ENCODE measurements at places on chromosomes 2 and 18.

GRCh38 chr2:213251618-213252017 lies 32.6 kb upstream of the SPAG16 start:
- no peak for DNase-seq

- DNase-seq: no peak
Measured at GRCh38 chr2:179443180-179443579, 178.5 kb upstream of the SESTD1 start.

GRCh38 chr18:22939649-22940048 lies 6.5 kb downstream of the RBBP8 start:
- no peak for DNase-seq

GRCh38 chr18:58915006-58915799 lies 50.5 kb downstream of the ZNF532 start:
- DNase-seq: no peak

- DNase-seq: no peak
Measured at GRCh38 chr18:76572518-76573247, 77.6 kb upstream of the ZNF516 start.

- DNase-seq: no peak
Measured at GRCh38 chr2:113755035-113755834, 1.2 kb downstream of the SLC35F5 start.

DNA sequence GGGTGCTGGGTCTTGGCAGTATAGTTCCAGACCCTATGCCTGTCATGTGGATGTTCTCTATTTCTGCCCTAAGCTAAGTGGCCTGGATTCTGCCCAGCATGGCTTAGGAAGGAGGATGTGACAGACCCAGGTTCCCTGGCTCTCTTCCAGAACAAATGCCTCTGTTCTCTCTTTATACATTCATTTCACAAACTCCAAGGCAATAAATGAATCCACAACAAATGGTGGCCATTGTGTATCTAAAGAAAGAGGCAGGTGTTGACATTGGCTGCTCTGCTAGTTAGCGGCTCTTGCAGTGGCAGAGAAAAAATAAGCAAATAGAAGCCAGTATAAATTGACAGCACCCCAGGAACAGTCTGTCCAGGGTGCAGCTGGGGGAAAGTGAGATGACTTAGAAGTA lies 298.6 kb downstream of the SUCLG1 start:
- no peak for DNase-seq

DNA sequence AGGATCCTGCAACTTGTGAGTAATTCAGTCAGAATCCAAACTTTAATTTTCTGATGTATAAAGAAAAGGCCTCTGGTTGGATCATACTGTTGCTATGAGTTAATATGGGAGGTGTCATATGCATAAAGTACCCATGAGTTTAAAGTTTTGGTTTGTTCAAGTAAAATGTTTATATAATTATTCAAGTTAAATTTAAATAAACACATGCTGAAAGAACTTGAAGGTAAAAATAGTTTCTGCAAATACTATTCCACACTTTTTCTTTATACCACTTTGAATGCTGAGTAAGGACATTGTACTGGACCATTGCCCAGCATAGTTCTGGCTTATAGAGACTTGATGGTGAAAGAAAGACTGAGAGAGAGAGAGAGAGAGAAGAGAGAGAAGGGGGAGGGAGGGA lies 30.7 kb downstream of the PKP4 start:
- DNase-seq: no peak

- no peak for DNase-seq
Measured at GRCh38 chr2:236171680-236172254, 3.6 kb upstream of the GBX2 start.

DNA sequence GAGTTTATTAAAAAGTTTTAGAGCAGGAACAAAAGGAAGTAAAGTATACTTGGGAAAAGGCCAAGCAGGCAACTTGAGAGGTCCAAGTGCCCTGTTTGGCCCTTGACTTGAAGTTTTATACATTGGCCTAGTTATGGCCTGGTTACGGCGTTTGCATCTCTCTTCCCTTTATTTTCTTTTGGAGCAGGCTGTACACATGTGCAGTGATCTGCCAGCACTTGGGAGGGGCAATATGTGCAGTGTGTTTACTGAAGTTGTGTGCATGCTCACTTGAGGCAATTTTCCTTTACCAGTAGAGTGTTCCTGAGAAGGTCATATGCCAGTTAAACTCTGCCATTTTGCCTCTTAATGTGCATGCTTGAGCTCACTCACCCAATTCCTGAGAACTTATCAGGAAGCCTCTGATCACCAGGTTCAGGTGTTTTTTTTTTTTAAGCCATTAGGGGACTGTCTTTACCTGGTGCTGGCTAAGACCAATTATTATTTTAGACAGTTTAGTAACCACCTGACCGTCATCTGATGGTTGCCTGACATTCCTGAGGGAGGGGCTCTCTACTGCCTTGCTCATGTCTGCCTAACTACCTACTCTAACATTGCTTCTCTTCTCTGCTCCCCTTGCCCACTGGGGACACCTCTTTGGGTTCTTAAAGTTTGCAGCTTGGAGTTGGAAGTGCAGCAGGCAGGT lies 48.0 kb downstream of the SCN2A start:
- no peak for DNase-seq

- DNase-seq: no peak
Measured at GRCh38 chr2:72778410-72778809, 47.4 kb downstream of the EXOC6B start.

- DNase-seq: no peak
Measured at GRCh38 chr18:77162580-77162979, 30.0 kb upstream of the MBP start.

- DNase-seq: no peak
Measured at GRCh38 chr2:144702051-144702450, 182.1 kb upstream of the ZEB2 start.

- no peak for DNase-seq
Measured at GRCh38 chr2:191399601-191400000, 154.4 kb downstream of the MYO1B start.

DNA sequence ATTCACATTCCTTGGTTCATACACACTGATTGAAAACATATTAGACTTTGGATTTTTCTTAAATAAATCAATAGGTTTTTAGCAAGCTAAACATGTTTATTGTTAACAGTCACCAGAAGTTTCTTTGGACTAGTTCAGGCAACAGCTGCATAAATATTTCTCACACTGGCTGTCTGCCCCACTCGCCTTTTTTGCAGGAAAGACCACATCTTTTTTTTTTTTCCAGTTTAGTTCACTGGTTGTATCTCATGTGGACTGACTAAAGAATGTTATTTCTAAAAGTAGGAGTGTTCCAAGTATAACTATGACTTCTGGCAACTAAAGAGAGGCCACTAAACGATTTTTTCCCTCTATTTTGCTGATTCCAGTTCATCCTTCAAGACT lies 31.1 kb downstream of the SLC40A1 start:
- no peak for DNase-seq

GRCh38 chr2:69831354-69831905 lies 2.0 kb downstream of the GMCL1 start:
- DNase-seq: no peak

- DNase-seq: no peak
Measured at GRCh38 chr2:32168513-32168912, 2.8 kb downstream of the SLC30A6 start.

- DNase-seq: no peak
Measured at GRCh38 chr2:99181624-99182000, 628 bp downstream of the MRPL30 start.

DNA sequence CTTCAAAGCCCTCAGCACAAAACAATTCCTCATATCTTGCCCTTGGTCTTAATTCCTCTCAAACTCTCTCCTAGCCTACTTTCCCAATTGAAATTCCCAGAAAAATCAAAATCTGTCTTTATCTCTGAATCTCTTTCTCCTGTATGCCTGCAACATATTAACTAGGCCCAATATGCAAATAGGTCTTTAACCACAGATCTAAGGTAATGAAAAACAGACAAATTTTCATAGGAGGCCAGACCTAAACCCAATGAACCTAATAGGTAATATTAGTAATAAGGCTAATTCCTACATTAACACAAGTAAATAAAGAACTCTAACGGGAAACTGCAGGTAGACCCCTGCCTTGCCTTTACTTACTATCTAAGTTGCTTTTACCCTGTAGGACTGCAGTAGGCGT lies 41.4 kb downstream of the WDR33 start:
- no peak for DNase-seq

DNA sequence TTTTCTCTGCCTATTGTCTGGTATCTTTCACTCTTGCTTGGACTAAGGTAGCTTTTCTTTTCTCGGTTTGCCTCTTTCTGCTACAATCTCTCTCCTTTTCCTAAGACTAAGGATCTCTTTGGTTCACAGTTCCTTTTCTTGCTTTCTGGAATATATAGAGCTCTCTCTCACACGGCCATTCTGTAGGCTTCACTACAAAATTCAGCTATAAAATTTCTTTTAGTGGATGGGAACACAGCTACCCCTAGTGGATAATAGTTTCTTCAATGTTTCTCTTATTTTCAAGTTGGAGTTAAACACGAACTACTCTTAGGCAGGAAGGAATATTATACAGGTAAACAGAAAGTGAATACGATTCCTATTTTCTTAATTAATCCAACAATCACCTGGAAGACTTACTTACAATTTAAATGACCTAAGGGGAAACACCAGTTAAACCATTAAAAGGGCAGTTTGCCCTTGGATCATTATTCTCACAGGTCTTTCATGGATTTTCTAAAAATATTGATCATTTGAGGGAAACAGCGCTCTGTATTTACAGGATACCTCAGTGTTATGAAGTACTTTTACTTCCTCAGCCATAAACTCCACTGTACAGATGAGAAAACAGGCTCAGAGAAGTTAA lies 140.5 kb downstream of the LRP2 start:
- no peak for DNase-seq

- DNase-seq: no peak
Measured at GRCh38 chr2:74441170-74441689, 507 bp downstream of the RTKN start.

DNA sequence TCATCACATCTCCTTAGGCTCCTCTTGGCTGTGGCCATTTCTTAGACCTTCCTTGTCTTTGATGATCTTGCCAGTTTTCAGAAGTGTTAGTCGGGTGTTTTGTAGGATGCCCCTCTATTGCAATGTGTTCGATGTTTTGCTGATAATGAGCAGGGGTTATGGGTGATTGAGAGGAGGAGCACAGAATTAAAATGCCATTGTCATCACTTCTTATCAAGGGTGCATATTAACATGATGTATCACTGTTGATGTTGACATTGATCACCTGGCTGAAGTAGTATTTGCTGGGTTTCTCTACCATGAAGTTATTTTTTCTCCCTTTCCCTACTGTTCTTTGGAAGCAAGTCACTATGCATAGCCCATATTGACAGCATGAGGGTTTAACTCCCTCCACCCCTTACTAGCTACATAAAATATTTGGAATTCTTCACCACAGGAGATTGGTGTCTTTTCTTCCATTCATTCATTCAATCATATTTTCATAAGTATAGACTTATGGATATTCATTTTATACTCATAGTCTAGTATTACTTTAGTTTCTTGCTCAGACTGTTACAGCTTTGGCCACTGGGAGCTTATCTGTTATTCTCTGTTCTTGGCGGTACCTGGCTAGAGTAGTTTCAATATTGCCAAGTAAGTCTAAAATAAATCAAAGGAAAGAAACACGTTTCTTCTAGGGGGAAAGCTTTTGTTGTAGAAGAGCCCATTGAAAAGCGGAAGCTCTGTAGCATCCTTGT lies 54.5 kb upstream of the TMEM87B start:
- no peak for DNase-seq

- no peak for DNase-seq
Measured at GRCh38 chr2:7852546-7852945, 829.3 kb upstream of the ID2 start.

DNA sequence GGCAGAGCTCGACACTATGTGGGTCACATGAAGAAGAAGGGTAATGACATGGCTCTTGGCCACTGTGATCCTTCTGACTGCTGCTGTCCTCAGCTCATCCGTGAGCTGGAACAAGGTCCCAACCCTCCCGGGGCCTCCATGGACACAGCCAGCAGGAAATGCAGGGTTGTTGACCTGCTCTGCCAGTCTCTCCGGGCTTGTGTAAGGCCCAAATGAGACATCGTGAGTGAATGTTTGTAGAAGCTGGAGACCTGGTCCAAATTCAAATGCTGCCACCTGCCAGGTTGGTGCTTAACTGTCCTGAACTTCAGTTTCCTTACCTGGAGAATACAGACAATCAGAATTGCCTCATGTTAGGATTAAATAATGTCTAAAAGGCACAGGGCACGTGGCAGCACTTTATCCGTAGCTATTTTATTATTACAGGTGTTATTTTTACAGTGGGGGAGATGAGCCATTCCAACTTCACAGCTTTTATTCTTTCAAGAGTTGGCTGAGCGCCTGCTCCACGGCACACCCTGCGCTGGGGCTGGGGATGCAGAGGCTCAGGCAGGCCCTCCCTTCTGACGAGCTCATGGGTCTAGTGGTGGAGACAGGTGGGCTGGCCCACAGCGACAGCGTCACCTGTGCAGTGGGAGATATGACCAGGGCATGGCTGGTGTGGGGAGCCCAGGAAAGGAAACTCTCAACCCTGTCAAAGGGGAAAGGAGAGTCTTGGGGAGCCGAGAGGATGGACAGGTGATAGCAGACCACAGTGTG lies 15.1 kb downstream of the ARHGEF4 start:
- no peak for DNase-seq

DNA sequence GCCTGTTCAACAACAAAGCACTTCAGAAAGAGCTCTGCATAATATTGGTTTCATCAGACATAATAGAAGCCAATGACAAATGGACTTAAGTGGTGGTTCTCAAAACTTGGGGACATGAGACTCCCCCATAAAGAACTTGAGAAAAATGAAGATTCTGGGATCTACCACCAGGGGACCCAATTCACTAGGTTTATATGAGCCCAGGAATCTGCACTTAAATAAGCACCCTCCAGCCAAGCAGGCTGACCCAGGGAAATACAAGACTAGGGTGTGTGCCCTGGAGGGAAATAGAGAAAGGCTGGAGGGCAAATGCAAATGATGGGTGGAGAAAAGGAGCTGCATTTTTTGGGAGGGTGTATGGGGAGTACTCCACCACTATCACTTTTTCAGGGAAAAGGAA lies 52.5 kb downstream of the SATB2 start:
- DNase-seq: no peak

GRCh38 chr18:5759194-5759593 lies 136.1 kb downstream of the TMEM200C start:
- DNase-seq: no peak

DNA sequence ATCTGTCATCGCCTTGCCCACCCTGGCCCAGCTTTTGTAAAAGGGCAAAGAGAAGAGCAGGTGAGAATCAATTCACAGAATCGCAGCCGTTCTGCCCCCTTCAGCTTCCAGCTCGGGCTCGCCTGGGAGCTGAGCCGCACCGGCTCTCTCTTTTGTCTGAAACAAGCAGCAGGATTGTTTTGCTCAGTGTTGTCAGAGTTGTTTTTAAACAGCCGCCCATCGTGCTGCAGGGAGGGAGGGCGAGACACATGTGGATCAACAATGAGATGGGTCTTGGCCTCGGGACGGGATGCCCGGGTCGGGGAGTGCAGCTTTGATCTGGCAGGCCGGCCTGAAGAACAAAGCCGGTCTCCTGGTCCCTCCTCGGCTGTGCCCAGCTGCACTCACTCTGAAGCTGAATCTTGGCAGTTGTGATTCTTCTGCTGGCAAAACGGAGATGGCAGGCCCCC lies 39.7 kb upstream of the HDAC4 start:
- DNase-seq: peak; percentile 56

GRCh38 chr2:26591619-26592505 lies 49.3 kb downstream of the CIB4 start:
- DNase-seq: no peak

Measured in neural crest cell (in vitro differentiated cells).